ENCODE measurements at places on chromosomes 5 and 9.

GRCh38 chr5:126544087-126544740 lies 50.8 kb downstream of the ALDH7A1 start:
- DNase-seq = peak; percentile 75

- no peak for DNase-seq
Measured at GRCh38 chr5:94025788-94026473, 284.5 kb upstream of the POU5F2 start.

DNA sequence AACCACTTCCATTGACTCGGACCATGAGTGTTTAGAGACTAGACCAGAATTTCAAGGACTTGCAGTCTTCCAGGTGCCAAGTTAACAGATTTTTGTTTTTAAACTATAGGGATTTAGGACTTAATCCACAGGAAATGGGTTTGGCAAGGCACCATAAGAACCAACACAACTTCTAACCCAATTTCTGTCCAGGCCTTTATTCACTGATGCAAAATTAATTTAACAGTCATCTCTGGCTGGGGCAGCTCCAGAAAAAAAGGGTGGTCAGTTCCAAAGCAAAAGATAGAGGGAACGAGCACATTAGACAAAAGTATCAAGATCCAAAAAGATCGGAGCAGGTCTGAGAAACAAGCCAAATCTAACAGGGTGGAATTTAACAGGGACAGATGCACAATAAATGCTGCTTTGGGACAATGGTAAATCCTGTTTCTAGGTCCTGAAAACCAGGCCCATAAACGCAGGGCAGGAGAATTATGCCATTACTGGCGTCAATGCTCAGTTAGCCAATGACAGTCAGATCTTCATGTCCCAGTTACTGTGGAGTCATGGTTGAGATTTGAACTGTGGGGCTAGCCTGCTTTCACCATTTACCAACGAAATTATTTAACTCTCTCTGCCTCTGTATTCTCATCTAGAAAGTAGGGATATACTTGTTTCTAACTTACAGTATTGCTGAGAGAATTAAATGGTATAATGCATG lies 590.8 kb upstream of the BRINP1 start:
- DNase-seq = no peak

- DNase-seq = peak; percentile 39
Measured at GRCh38 chr9:2645569-2645968, 24.0 kb downstream of the VLDLR start.

GRCh38 chr9:8857068-8857925 lies 1057.7 kb upstream of the DMAC1 start:
- DNase-seq = no peak

GRCh38 chr5:34914671-34915138 lies 599 bp downstream of the RAD1 start:
- DNase-seq = no peak
